ENCODE measurements at places on chromosomes 7 and 10.
A peak's percentile ranks its signal among the peaks of the same experiment; 100 is the strongest.

- H3K4me3 ChIP-seq = no peak overlapping the region
- no peaks in the 10 kb centered on the region for H3K27me3 ChIP-seq
- no peaks in the 10 kb centered on the region for H3K4me1 ChIP-seq
- H3K36me3 ChIP-seq = no peaks in the 10 kb centered on the region
- no peak for DNase-seq
- H3K27ac ChIP-seq = no peak overlapping the region
Observed at GRCh38 chr7:128424686-128425275, 15.0 kb upstream of the IMPDH1 start.

- H3K4me1 ChIP-seq = peaks cover 7% of the 10 kb centered on the region
- H3K4me3 ChIP-seq = no peak overlapping the region
- no peaks in the 10 kb centered on the region for H3K36me3 ChIP-seq
- DNase-seq = no peak
- H3K27me3 ChIP-seq = no peaks in the 10 kb centered on the region
Observed at GRCh38 chr10:61894133-61894532, 7.4 kb upstream of the ARID5B start.

DNA sequence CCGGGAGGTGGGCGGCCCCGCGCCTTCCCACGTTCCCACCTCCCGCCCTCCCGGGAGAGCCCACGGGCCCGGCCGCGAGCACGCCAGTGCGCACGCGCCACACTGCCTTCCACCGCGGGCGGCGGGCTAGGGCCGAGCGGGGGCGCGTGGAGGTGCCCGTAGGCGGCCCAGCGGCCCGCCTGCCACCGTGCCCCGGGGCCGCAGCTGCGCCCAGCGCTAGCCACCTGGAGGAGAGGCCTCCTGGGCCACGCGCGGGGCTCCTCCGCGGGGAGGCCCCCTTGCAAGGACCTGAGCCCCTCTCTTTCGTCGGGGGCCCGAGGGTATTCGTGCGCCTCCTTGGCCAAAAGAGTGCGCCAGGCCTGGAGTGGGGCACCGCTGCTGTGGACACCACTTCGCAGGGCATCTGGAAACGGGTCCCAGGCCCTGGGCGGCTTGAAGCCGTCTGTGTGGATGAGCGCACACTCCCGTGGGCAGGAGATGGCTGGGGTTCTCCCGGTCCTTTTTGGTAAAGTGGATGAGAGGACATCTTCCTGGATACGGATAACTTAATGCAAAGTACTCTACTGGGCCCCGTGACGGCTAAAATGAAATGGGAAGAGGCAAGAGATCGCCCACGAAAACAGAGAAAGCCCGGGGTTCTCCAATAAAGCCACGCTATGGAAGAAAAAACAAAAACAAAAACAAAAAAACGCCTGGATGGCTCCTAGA, 9.0 kb upstream of the EBF3 start:
- no peaks in the 10 kb centered on the region for H3K4me1 ChIP-seq
- H3K4me3 ChIP-seq = no peak overlapping the region
- H3K27me3 ChIP-seq = no peaks in the 10 kb centered on the region
- DNase-seq = no peak
- no peak overlapping the region for H3K27ac ChIP-seq

DNA sequence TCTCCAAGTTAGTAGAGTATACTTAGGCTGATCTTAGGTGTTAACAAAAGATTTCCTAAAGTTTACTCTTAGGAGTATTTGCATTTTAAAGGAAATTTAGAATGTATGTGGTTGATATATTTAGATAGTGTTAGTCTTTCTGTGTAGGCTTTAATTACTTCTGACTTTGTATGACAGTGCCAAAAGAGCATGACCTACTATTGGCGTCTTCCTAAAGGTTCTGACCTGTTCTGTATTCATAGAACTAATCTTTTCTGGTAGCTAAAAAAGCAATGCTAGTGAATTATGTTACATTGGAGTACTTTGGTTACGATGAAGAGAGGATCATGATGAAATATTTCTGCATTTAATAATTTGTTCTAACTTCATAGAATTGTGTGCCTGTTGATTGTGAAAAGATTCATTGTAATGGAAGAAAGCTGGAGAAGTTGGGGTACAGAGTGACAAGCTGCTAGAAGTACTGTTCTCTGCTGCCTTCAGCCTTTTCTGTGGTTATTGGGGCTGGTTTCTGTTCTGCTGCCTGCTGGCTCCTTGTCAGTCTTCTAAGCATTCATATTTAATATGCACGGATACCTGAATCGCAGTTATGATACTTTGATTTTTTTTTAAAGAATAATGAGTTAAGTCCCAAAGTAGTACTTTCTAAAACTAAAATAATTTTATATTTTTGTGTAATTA, 13.2 kb downstream of the WAC start:
- H3K27ac ChIP-seq = no peak overlapping the region
- no peaks in the 10 kb centered on the region for H3K27me3 ChIP-seq
- H3K36me3 ChIP-seq = no peaks in the 10 kb centered on the region
- DNase-seq = no peak
- H3K4me3 ChIP-seq = no peak overlapping the region
- peaks cover 15% of the 10 kb centered on the region for H3K4me1 ChIP-seq

- H3K27ac ChIP-seq = no peak overlapping the region
- no peaks in the 10 kb centered on the region for H3K36me3 ChIP-seq
- no peaks in the 10 kb centered on the region for H3K4me1 ChIP-seq
- peak; percentile 26 for DNase-seq
Observed at GRCh38 chr7:41886262-41886900, 183.5 kb upstream of the INHBA start.

Measured in pancreas (tissue), 10 donors.